ENCODE measurements at places on chromosomes 11 and 22. TPM values are rescaled to one million over a fixed set of nuclear protein-coding genes. Genes with fewer than 3 reads are reported as not detected.

COPB1 gene
- 101 TPM for total RNA-seq

HMOX1 gene
- 2.0 TPM for total RNA-seq

SMTNL1 gene
- not detected for total RNA-seq

CDKN1C gene
- 3.1 TPM for total RNA-seq

MPPED2 gene
- total RNA-seq: not detected

TUB gene
- total RNA-seq: 0.24 TPM

FBLN1 gene
- not detected for total RNA-seq

ISX gene
- not detected for total RNA-seq

C11orf97 gene
- not detected for total RNA-seq

KRTAP5-11 gene
- total RNA-seq: not detected

SLC15A3 gene
- total RNA-seq: 2.0 TPM

GAL3ST1 gene
- total RNA-seq: not detected

KCNJ11 gene
- 1.6 TPM for total RNA-seq

PGA5 gene
- not detected for total RNA-seq

OR52A1 gene
- total RNA-seq: not detected

HORMAD2 gene
- total RNA-seq: 0.21 TPM

SCO2 gene
- total RNA-seq: 14.8 TPM

CRYBB2 gene
- not detected for total RNA-seq

OVOL1 gene
- total RNA-seq: 0.10 TPM

TRIM29 gene
- total RNA-seq: not detected

HOATZ gene
- not detected for total RNA-seq

MS4A3 gene
- not detected for total RNA-seq

PYGM gene
- 4.8 TPM for total RNA-seq

DERL3 gene
- 18.8 TPM for total RNA-seq

KRTAP5-2 gene
- total RNA-seq: not detected

All from activated T-helper 1 cell treated with anti-CD3 and anti-CD28 coated beads, Interleukin-12 subunit alpha, Interleukin-12 subunit beta, Interleukin-2, Interleukin-4 antibody, amounts not matched to agents 30 ng/mL and 10 ng/mL and 1 ng/mL, durations not matched to agents 14 hours and 24 hours and 36 hours (primary cell).